Effector CD4-positive, alpha-beta T cell (primary cell): ENCODE measurements at places on chromosomes 3 and 15.

DNA sequence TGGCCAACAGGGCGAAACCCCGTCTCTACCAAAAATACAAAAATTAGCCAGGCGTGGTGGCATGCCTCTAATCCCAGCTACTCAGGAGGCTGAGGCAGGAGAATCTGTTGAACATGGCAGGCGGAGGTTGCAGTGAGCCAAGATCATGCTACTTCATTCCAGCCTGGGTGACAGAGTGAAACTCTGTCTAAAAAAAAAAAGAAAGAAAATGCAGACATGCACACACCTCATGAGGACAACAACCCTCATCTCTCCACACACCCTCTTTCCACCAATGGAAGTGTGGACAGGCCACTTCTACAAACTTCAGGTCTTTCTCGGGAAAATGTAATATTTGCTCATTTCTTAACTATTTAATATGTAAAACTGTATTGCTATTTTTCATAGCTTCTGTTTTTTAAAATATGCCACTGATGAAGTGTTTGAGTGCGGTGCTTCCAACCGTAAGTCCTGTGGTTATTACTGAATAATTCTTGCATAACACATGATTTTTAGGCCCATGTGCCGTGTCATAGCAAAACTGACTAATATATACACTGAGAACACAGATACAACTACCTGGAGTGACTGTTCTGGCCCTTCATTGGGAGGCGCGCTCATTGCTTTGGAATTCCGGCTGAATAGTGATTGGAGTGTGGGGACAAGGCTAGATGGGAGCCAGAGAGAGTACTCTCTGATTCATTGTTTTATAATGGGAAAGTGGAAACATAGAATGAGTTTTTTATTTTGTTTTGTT lies 23.1 kb downstream of the LRRC31 start:
- DNase-seq, result no peak

DNA sequence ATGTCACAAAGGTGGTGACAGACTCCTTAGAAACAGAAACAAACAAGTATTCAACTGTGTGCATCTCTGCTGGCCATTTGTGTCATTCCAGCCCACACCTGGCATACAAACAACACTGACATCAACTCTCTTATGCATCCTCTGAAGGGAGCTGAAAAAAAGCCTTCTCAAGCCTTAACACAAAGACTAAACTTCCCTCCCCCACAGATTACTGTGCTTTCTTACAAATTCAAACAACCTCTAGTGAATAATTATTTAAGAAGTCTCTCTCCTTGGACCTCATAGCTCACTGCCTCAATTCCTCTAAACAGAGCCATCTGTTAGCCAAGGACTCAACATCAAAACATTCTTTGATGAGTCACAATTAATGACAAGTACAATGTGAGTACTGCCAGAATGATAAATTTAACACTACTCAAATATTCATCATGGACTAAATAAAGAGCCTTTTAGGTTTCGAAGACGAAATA lies 132.1 kb downstream of the WDR76 start:
- no peak for DNase-seq

DNA sequence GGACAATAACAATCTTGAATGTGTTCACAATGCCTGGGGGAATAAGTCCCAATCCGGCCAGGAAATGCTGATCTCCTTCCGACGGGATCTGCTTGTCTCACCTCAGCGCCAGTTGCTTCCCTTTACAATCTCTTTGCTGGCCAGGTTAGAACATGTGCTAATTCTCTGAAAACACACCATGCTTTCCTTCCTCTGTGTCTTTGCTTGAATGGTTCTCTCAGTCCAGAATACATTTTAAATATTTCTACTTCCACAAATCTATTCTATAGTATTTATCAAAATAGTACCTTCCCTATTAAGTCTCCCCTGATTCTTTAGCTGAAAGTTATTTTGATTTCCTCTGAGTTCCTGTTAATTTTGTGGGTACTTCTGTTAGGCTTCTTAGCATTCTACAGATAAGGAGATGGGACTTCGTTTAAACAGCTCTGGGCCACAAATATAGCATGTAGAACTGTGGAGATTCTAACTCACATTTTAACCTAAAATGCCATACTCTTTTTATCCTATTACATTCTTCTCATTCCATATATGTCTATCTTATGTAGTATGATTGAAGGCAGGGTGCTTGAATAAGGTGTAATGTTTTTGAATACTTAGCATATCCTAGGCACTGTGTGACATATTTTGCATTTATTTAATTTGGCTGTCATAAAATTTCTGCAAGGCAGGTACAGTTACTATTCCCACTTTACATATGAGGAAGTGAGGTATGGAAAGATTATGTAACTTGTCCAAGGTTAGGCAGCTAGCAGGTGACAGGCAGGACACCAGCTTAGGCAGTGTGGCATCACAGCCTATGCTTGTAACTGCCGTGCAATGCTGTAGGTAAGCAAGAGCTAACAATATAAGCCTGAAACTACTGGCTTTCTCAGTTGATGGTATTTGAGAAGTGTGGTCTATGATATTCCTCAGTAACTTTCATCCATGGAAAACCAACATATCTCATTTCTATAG lies 299.8 kb downstream of the LPP start:
- DNase-seq, result no peak

DNA sequence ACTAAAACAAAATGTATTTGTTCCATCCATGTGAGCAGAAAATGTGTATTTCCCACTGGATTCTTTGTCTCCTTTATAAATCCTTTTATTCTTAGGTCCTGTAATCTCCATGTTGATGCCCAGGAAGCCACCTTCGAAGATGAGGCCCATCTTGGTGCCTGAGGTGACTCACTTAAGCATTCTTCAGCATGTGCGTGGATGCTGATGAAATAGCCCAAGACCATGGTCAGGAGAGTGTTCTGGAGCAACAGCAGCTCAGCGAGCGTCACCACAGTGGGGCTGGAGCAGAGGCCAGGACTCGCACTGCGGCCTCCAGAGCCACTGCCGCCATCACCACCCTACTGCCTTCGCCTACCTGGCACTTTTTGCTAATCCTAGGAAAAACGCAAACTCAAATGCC lies 520.9 kb downstream of the FHIT start:
- DNase-seq, result no peak

- DNase-seq, result no peak
Observed at GRCh38 chr15:60972301-60972700, 256.8 kb downstream of the RORA start.

- no peak for DNase-seq
Observed at GRCh38 chr15:50017522-50017921, 101.5 kb downstream of the ATP8B4 start.

GRCh38 chr15:60941448-60941847 lies 287.7 kb downstream of the RORA start:
- no peak for DNase-seq

DNA sequence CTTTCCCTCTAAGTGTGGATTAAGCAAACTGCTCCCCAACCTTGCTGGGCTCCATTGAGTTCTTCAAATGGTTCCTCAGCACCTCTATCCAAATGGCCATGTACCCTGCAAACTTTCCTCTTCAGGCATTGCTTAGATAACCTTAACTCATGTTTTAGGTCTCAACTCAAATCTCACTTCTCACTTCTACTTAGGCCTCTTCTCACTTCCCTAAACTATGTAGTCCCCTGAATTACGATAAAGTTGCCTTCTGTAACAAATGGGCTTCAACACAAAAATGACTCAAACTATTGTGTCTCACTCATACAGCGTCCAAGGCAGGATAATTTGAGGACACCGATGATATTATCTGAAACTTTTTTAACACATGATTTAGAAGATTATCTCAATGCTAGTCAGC lies 62.4 kb upstream of the STAC start:
- DNase-seq, result no peak

DNA sequence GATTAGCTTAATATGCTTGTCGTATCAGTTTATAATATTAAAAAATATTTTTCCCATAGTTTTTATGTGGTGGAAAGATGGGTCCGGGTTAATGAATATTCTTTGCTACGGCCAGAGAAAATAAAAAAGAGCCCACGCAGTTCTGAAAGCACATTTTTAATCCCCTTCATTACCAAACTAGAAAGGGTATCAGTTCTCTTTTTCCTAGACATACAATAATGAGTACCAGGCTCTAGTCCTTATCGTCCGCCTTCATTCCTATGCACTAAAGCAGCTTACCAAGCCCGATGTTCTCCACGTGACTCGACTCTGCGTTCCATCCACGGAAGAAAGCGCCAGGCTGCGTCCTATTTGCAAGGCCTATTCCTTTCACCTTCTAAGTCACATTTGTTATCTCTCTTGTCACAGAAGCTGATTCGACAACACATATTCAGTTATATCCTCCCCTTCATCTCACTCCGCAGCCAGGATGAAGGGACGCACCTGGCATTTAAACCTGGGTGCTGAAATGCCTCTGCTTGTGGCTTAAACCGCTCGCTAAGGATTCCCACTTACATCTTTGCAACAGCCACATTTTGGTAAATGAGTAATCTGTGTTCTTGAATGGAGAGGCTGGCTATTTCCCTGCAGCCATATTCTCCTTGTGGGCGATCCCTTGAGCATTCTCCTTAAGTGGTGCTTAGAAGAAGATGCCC lies 257.0 kb downstream of the CD47 start:
- no peak for DNase-seq

DNA sequence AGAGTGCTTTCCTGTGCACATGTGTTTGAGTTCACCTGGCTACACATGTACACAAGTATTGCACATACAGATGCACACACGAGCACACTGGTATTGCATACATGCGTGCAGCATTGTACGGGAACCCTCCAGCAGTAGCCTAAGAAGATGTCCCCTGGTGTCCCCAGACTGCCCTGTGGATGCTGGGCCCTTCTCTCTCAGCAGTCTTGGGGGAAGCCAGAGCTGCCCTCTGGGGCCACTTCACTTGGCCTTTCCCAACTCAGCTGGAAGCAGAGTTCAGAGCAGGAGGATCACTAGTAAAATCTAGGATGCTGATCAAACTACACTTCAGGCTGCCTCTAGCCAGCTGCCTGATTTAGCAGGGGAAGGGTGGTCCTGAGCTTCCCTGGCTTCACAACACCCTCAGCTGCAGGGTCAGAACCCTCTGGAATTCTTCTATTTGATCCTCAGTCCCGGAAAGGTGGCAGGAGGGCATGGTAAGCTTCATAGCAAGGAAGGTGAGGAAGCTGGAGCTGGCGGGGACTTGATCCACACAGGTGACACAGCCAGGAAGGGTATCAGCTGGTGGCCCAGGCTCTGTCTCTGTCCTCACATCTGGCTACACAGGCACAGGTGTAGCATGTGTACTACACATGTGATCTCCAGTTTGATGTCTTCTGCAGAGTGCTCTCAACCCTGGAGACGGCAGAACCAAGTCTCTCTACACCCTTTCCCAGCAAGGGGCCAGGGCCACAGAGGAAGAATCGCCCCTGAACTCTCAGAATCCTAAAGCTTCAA lies 36.5 kb downstream of the KLF15 start:
- DNase-seq, result no peak

DNA sequence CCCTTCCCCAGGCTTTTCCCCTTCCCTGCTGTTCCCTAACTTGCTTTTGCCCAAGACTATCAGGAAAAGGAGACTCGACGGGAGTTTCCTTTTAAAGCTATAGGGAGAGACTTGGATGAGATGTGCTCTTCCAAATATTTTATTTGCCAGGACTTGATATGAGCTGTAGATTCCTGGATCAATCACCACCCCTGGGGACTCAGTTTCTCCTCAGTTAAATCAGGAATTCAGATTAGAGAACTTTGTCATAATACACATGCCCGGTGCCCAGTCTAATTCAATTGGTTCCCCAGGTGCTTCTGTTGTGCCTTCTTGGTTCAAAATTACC lies 46.6 kb downstream of the SMAD6 start:
- DNase-seq, result no peak

DNA sequence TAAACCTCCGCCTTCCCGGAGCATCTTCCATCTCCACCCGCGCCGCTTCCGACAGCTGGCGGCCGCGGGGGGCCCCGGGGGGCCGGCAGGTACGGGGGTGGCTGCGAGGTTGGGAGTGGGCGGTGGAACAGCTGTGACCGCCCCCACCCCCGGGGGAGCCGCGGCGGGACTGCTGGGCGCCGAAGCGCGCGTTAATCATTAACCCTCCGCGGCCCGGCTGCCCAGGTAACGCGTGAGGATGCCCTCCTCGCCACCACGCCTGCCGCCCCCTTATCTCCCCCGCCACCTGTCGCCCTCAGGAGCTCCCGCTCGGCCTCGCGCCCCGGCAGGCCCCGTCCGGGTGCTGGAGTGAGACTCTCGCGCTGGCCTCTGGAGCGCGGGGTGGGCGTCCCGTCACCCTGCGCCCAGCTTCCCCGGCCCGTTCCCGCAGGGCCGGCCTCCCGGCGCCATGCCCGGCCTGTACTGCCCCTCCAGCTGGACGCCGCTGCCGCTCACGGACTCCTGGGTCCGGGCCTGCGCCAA lies 757 bp downstream of the VWA5B2 start:
- no peak for DNase-seq
